ENCODE measurements at places on chromosomes 7 and 10.

DNA sequence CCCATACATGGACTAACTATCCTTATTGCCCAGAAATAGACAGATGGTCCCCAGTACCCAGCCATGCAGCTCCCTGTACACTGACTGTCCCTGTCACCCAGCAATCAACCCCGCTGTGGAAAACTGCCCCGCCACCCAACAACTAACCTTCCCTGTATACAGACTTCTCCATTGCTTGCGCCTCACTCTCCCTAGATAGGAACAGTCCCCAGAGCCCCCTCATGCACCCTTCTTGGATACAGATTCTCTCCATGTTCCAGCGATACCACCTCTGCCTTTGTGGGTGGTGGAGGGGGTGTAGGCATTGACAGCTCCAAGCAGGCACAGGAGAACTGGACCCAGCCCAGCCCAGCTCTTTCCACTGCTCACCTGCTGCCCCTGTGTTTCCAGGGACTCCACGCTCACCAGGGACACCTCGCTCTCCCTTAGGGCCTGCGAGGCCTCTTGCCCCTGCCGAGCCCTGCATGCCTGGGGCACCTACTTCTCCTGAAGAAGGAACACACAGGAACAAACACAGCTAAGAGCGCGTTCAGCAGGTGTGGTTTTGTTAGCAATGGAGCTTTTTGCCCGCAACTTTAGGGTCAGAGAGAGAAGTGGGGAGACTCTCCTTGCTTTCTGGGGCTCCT is 7.2 kb downstream of the SFTPD start:
- DNase-seq: no peak

DNA sequence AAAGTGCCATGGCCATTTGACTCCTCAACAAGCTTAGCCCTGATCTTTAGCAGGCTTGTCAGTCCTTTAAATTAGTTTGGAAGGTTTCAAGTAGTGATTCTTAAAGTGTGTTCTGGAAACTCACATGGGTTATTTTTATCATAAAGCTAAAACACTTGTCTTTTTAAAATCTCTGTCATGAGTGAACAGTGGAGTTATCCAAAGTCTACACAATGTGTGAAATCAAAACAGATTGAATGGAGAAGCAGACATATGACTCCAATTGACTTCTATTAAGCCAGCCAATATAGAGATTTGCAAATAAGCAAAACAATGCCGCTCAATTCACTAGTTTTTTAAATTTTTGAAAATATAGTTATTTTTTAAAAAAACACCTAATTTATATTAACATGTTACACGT is 53.3 kb upstream of the SORCS3 start:
- DNase-seq: no peak

DNA sequence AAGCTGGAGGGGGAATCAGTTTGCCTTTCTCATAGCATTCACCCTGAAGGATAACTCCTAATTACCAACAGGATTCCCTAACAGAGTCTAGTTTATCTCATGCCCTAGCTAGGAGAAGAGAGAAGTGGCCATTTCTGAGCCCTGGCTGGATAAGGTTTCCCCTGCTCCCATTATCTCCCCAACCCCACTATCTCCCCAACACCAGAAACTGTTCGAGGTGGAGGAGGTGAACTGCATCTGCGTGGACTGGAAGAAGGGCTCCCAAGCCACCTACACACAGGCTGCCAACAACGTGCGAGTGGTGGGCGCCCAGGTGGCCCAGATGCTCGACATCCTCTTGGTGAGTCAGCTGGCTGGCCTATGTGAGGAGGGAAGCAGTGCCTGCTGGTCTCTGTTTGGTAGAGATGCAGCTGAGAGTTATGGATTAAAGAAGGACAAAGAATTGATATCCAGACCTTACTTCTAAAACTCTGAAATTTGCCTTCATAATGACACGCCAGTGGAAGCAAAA is 3.8 kb downstream of the PNLIPRP1 start:
- DNase-seq: no peak

DNA sequence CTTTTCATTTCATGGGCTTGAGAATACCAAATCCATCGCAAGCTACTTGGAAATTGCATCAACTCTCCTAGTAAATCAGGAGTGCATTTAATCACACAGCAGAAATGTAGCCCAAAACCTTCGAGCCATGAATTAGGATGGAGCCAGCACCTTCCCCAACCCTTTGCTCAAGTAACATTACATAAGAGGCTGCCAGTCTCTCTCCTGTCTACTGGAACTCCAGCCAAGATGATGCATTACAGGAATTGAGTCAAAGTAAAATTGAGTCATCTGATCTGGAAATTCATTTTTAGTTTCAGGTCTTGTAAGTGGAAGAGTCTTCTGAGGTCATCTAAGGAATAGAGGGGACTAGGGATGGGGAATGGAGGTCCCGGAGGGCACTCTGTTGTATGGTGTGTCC is 69.7 kb upstream of the FHIP2A start:
- DNase-seq: no peak

DNA sequence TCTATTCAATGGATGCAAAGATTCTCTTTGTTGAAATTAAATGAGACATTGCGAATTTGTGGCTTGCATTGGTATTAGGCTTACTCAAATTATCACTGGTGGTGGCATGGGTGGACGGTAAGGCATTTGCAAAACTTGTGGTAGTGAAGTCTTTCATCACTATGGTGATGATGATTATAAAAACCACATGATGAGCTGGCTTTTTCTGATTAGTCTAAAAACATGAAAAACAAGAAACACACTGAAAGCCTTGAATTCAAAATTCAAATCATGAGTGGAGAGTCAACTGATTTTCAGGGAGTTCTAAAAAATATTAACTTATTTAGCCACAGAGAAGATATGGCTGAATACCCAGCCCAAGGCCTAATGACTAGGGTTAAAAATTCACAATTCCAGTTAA is 99.8 kb upstream of the HGF start:
- DNase-seq: no peak

GRCh38 chr10:113091920-113092319 is 141.9 kb downstream of the TCF7L2 start:
- no peak for DNase-seq

GRCh38 chr10:117559712-117560111 is 17.2 kb downstream of the EMX2 start:
- DNase-seq: no peak

- no peak for DNase-seq
Observed at GRCh38 chr10:92175164-92175563, 115.7 kb downstream of the CPEB3 start.

GRCh38 chr7:12719141-12719919 is 31.9 kb downstream of the ARL4A start:
- DNase-seq: no peak

- DNase-seq: no peak
Observed at GRCh38 chr7:38973760-38974159, 3.9 kb upstream of the POU6F2 start.
